SIG-M5 (cell line): ENCODE measurements at places on chromosomes 3 and 15.

DNA sequence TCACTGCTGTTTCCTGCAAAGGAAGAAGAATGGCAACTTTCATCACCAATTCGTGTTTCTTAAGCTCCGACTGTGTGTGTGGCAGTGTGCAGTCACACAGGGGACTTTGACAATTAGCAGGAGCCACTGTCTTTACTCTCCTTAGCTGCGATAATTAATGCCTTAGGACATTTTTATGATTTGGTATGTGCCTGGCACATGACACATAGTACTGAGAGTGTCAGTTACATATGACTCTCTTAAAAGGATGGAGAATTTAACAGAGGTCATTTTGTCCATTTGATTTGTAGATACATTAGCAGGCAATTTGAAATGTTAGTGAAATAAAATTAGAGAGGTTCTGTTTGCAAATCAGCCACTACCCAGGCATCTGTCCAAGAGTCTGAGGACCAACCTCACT lies 128.9 kb upstream of the VEPH1 start:
- no peak for DNase-seq

- DNase-seq: no peak
Observed at GRCh38 chr3:49711489-49711888, 8.0 kb downstream of the AMIGO3 start.

DNA sequence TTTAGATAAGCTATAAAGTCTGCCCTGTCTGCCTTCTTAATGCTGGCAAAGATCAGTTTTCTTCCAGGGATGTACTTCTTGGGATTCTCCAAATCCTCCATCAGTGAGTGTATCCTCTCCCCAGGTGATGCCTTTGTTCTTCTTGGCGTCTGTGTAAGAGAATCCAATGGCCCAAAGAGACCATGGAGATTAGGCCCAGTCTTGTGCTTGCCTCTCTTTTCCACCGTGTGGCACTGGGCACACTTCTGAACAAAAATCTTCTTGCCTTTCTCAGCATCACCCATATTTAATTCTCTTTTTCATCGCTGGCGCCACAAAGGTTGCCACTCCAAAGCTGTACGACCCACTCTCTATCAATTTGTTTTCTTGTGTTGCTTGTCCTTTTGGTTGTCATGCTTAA lies 32.2 kb upstream of the TAMM41 start:
- DNase-seq: no peak

DNA sequence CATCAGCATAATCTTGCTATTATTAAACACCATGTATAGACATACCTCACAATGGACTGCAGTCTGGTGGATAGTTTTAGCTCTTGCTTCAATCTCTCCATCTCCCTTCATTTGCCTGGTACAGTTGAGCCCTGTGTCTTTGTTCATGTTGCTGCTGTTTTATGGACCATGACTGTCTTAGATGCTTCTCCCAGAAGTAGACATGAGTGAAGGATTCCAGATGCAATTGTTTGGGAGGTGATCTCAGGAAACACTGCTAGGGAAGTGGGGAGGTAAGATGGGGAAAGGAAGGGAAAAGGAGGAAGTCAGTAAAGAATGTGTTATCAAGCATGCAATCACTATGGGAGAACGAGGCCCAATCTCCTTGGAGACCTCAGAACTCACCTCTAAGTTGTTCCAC lies 36.3 kb upstream of the CTNNB1 start:
- DNase-seq: no peak

GRCh38 chr3:4517093-4517492 lies 23.9 kb downstream of the ITPR1 start:
- no peak for DNase-seq
